Activated CD4-positive, alpha-beta T cell treated with anti-CD3 and anti-CD28 coated beads for 1 hour (primary cell): ENCODE measurements at places on chromosomes 16 and 17.

- no peak for DNase-seq
These were observed 69.2 kb downstream of the PRKCB start for GRCh38 chr16:23905027-23905426.

DNA sequence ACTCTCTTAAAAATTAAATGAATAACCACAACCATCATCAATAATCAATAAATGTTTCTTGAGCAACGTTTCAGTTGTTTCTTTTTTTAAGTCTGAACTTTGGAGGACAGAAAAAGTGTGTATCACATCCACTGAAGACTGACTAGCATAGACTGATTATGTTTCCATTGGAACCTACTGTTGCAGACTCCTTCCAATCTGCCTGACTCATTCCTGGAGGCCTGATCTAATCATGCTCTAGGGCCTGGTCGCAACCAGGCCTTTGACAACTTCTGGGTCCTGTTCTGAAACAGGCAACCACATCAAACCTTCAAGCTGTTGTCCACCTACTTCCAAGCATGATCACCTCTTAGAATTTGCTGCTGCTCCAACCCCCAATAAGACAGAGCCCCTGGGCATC, 109.2 kb upstream of the NUDT7 start:
- no peak for DNase-seq

DNA sequence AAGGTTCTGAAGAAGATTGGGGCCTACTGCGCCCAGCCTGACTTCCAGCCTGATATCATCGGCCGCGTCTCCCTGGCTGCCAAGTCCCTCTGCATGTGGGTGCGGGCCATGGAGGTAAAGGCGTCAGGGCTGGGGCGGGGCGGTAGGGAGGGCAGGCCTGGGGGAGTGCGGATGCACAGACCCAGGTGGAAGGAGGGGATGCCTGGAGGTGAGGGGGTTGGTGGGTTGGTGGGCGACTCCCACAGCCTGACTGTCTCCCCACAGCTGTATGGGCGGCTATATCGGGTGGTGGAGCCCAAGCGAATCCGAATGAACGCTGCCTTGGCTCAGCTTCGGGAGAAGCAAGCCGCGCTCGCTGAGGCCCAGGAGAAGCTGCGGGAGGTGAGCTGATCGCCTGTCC, 26.8 kb upstream of the KDM6B start:
- no peak for DNase-seq

DNA sequence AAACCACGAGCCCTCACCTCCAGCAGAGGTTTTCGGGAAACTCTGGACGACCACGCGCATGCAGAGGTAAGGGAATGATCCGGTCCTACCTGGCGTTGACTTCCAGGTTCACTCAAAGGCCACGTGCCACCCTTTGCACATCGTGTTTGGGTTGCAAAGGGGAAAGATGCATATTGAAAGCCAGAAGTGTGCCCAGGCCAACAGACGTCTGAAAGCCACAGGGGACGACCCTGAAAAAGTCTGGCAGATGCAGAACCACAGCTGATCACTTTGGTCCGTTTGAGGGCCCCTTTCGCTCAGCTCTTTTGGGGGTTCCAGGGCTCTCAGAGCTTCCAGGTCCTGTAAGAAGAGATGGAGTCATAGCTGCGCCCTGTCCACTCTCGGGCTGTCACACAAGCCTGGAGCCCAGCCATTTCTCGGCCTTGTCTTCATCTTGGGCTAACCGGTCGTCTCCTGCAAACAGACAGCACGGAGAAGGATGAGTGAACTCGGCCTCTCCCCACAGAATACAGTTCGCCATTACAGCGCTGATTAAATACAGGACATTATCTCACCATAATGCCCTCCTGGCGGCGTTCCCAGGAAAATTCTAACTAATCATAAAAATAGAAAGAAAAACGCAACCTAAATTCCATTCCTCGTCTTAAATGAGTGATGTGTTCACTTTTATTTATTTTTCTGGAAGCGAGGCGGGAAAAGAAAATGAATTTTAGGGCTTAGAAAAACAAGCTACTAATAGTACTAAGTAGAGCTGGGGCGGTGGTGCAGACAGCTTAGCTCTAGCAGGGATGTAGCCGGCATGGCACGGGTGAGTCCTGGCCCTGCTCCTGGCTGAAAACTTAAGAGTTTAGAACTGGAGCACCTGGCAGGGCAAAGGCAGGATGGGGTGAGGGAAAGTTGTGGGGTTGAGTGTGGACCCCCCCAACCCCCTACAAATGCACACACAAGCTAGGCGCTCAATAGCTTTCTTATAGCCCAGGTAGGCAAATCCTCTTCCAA, 45.5 kb upstream of the ZFHX3 start:
- no peak for DNase-seq

GRCh38 chr16:56330476-56330875, 94.9 kb downstream of the AMFR start:
- no peak for DNase-seq

DNA sequence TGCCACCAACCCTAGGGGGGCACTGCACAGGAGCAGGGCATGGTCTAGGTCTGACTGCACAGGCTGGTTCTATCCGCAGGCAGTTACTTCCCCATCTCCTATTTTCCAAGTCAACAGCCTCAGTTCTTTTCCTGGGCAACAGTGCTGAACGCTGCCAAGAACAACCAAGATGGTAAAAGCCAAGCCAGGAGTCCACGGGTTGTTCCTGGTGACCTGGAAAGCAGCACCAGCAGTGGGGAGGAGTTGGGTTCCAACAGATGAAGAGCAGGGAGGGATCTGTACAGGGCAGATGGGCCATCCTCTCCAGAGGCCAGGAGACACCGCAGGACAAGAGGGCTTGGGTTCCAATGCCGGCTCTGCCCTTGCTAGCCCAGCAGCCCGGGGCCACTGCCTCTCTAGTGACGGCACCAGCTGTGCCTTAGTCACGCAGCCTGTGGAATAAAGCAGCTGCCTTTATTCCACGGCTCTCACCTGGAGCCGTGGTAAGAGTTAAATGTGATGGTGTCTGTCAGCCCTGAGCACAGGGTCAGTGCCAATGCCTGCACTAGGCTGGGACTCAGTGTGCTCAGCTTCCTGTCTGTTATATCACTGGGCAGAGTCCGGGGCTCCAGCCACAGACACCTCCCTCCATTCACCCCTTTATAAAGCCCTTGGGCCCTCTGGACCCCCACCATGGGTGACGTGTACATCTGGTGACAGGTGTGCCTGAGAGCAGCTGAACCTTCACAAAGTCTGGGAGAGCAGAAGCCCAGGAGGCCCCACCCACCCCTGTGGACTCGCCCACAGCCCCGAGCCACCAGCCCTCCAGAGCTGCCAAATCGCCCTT, 44.9 kb downstream of the MARF1 start:
- DNase-seq, result no peak
